ENCODE measurements at places on chromosomes 2 and 18. TPM values are rescaled to one million over a fixed set of nuclear protein-coding genes. Genes with fewer than 3 reads are reported as not detected.

- DNase-seq, result no peak
Measured at GRCh38 chr2:26492749-26493515, 15.0 kb upstream of the OTOF start.

GRCh38 chr2:58350484-58350883 lies 109.4 kb upstream of the FANCL start:
- DNase-seq, result no peak

GRCh38 chr2:133495226-133495625 lies 73.0 kb downstream of the NCKAP5 start:
- DNase-seq, result no peak

- no peak for DNase-seq
Measured at GRCh38 chr2:26002632-26003310, 20.5 kb upstream of the KIF3C start.

DNA sequence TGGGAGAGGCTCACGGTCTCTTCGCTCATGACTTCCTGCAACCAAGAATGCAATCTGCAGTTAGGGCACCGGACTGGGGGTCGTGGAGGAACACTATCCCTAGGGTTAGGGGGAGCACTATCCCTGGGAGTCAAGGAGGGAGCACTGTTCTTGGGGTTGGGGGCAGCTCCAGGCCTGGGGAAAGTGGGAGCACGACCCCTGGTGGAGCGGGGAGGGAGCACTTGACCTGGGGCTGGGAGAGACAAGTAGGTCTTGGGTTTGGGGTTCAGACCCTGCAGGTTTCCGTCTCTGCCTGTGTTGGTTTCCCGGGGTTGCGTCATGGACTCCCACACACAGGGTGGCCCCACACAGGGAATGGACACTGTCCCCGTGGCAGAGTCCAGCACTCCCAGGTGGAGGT lies 133.6 kb downstream of the TPO start:
- DNase-seq, result no peak

GRCh38 chr2:111208639-111209038 lies 87.9 kb downstream of the BCL2L11 start:
- DNase-seq, result no peak

GRCh38 chr2:36678856-36679255 lies 17.7 kb upstream of the VIT start:
- DNase-seq, result no peak

GRCh38 chr2:131036696-131037397 lies 56.4 kb downstream of the FAM168B start:
- no peak for DNase-seq

GRCh38 chr18:8506251-8507049 lies 102.8 kb upstream of the RAB12 start:
- DNase-seq, result no peak

GRCh38 chr2:86301711-86302202 lies 35.7 kb downstream of the REEP1 start:
- peak; percentile 20 for DNase-seq

- DNase-seq, result no peak
Measured at GRCh38 chr18:52441794-52442193, 101.8 kb downstream of the DCC start.

- no peak for DNase-seq
Measured at GRCh38 chr18:43195421-43195820, 79.9 kb upstream of the RIT2 start.

GRCh38 chr2:20198001-20198400 lies 26.9 kb downstream of the SDC1 start:
- no peak for DNase-seq

DNA sequence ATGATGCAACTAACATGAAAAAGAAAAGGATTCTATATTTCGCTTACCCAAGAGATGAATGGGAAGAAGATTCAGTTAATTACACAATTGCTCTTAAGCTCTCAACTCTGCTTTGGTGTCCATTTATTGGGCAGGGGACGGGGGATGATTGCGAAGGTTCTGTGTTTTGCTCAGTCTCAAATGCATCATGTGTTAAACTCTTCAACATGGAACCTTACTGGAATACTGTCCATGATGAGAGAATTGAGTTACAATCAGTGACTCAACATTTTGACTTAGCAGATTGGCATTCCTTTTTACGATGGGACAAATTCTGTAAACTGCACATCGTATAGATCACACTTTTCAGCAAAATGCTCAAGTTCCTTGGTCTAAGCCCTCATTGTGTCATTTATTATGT lies 135.6 kb downstream of the RBMS1 start:
- DNase-seq, result no peak

GRCh38 chr2:203360833-203361430 lies 32.7 kb downstream of the ABI2 start:
- peak; percentile 71 for DNase-seq

DNA sequence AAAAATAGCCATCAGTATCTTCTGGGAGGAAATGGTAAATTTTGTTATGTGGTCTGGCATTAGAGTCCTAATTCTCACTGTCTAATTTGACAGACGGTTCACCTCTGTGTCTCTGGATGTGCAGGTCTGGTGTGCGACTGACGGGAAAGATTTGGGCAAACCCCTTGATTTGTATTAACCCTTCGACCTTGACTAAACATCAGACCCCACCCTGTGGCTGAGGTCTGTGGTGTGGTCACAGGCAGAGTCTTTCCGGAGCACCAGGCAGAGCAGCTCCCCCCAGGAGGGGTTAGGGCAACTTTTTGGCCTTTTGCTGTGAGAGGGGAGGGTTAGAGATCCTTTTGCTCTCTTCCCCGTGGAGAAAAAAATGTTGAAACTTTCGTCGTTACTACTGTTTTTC lies 6.4 kb downstream of the TWIST2 start:
- DNase-seq, result no peak

DNA sequence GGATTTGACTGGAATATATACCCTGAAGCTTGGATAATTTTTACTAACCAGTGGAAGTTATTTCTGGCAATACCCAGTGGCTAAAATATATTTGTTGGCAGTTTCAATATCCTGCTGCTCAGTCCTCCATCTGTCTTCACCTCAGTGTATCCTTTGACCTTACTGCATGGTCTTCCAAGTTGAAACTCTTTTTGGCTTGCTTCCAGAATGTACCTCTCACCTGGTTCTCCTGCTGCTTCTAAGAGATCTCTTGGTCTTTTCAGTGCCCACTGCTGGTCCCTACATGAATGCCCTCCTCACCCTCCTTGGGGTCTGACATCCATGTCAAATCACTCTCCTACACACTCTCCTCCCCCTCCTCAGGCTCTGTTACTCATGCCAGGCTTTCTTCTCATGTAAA lies 4.8 kb upstream of the KDM3A start:
- no peak for DNase-seq

DNA sequence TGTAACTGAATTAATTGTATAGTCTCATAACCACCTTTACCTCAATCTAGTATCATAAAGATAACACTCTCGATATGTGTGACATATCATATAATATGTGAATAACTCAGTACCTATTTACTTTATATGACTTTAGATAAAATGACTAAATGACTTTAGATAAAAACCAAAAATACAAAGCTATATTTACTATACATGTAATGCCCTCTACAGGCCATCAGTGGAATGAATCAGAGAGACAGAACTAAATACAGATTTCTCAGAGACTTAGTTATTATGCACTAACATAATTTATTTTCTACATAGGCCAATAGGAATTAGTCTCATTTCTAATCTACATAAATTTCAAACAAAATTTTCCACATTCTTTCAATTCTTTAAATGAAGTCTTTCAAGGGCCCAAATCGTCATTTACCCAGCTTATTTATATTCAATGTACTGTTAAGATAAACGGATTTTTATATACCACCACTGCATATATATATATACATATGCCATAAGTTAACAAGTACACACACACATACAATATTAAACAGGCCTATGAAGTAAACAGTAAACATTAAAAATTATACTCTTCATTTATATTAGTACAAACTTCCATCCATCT lies 219.9 kb downstream of the EXOC6B start:
- peak; percentile 12 for DNase-seq

- no peak for DNase-seq
Measured at GRCh38 chr18:77123320-77124231, 9.0 kb downstream of the MBP start.

- no peak for DNase-seq
Measured at GRCh38 chr2:121257480-121257840, 27.5 kb downstream of the TFCP2L1 start.

DNA sequence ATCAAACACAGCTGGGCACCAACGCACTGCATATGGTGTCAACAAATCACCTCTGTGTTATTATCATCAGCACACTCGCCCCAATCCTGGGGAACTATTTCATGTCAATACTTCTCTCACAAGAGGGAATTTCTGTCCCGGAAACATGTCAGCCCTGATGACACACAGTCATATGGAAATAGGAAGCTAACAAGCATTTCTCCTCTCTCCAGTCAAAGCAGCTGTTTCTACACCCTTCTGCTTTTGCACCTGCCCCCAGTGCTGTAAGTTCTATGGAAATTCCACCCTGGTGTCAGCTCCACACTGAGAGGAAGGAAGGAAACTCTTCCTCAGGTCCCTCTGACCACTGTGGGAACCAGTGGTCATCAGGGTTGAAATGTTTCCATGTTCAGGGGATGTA lies 447.6 kb upstream of the ID2 start:
- DNase-seq, result no peak

- no peak for DNase-seq
Measured at GRCh38 chr2:216405588-216405987, 6.7 kb upstream of the SMARCAL1 start.

DNA sequence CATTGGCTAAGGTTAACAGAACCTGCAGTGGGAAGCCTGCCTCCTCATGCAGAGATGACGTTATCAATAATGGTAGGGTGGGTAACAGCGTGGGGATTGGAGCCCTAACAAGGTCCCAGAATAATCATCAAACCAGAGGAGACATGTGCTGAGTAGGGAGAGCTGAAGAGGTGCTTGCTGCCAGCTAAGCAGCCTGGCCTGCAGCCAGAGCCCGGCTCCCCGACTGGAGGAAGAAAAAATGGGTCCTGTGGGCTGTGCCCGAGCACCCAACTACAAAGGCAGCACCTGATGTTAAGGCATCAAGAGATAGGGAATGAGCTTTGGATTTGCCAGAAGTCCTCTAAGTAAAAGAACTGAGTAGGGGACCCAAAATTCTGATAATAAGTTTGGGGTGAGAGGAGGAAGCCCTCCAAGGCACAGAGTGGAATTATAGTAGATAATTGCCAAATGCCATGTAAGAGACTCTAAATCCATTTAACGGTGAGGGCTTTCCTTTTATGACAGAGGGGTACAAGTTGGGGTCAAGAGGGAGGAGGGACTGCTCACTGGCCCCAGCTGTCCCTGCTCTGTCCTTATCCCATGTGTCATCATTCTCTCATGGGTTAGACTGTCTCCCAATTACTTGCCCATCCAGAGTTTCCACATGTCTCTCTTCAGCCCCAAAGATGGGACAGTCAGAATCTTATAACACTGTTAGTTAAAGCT lies 156.1 kb downstream of the ANTXR1 start:
- DNase-seq, result no peak

DNA sequence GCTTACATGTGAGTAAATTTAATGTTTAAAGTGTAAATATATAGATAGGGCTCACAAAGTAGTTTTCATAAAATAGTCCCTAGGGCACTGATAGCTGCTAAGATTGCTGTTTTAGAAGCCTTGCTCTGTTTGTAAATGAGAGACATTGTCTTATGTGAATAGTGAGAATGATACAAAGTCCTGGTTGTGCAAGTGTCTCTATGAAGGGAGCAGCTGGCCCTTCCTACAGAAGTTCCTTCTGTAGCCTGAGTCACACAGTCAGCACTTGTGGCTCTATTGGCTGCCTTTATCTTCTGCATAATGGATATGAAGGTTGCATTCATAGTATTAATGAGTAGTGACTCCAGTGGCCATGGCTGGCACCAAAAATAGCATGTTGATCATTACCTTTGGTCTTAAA lies 279.7 kb downstream of the OSR1 start:
- DNase-seq, result no peak

GRCh38 chr2:177190941-177191340 lies 21.7 kb upstream of the HNRNPA3 start:
- DNase-seq, result no peak

DNA sequence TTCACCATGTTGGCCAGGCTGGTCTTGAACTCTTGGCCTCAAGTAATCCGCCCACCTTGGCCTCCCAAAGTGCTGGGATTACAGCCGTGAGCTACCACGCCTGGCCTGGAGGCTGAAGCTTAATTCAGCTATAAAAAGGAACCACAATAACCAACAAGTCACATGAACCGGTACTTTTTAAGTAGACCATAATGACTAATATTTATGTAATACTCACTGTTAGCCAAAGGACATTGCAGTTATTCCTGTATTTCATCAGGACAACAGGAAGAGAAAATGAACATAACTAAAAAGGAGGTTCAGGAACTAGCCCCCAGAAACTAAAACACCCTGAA lies 49.0 kb upstream of the TMEM87B start:
- DNase-seq, result peak; percentile 64

The MC2R gene
- total RNA-seq, result not detected

The RAB6C gene
- not detected for total RNA-seq

The ASPRV1 gene
- 3.8 TPM for total RNA-seq

The TNFAIP6 gene
- total RNA-seq, result not detected

The STAT4 gene
- 0.32 TPM for total RNA-seq

The RGPD3 gene
- 0.45 TPM for total RNA-seq

The KCNS3 gene
- 10.5 TPM for total RNA-seq

The RNPEPL1 gene
- total RNA-seq, result 43.5 TPM

The RNASEH1 gene
- 24.3 TPM for total RNA-seq

The VWA3B gene
- total RNA-seq, result 0.09 TPM

The GPAT2 gene
- 1.5 TPM for total RNA-seq

The THSD7B gene
- not detected for total RNA-seq

The SLC39A6 gene
- total RNA-seq, result 24.1 TPM
